ENCODE measurements at places on chromosomes 5 and 9.

GRCh38 chr9:35981699-35982098 lies 23.7 kb upstream of the OR2S2 start:
- DNase-seq = no peak

GRCh38 chr5:73592551-73592950 lies 27.0 kb downstream of the UTP15 start:
- no peak for DNase-seq

GRCh38 chr5:151718646-151719045 lies 31.9 kb upstream of the SPARC start:
- no peak for DNase-seq

GRCh38 chr5:1974081-1974480 lies 91.4 kb upstream of the IRX4 start:
- no peak for DNase-seq

DNA sequence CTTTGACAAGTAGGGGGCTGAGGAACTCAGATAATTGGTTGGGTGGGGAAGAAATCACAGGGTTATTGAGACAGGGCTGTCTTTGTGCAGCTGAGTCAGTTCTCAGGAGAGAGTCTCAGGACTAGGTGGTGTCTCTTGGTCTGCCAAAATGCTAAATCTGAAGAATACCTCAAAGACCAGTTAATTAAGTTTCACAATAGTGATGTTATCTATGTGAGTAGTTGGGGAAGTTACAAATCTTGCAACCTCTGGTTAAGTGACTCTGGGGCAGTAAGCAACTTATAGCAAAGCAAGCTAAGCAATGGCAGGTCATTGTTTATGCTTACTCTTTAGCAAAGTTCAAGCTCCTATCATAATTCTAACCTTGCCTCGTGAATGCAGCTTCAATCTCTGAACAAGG lies 53.6 kb downstream of the GIN1 start:
- no peak for DNase-seq
